ENCODE measurements at places on chromosomes 5 and 9.
A peak's percentile ranks its signal among the peaks of the same experiment; 100 is the strongest.

DNA sequence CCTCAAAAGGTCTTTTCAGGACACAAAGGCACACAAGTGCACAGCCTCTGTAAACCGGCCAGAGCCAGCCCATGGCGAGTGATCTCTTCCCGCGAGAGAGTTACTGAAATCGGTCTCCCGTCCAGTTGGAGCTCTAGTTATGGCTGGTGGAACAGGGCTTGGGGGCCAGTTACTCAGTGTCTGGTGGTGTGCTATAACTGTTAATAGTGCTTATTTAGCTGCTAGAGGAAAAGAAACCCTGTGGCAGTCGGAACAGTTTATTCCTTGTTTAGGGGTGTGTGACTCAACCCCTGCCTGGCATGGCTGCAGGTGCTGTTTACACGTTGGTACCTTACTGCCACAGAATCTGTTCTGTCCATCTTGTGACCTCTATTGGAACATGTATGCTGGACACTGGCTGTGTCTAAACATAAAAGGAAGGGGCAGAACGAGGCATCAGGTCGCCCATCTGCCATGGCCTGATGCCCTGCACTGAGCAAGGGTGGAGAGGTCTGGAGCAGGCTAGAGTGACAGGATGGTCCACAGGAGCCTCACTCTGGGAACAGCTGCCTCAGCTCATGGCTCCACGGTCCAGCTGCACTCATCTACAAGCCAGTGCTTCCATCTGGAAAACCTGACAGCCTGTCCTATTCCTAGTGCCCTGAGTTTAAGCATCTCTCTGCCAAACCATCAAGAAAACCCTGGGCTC lies 49.6 kb upstream of the SIMC1 start:
- DNase-seq, result no peak

GRCh38 chr5:171813270-171813669 lies 27.7 kb downstream of the SMIM23 start:
- DNase-seq, result no peak

GRCh38 chr5:900781-901180 lies 8.1 kb downstream of the TRIP13 start:
- no peak for DNase-seq

- DNase-seq, result no peak
Observed at GRCh38 chr9:27688954-27689353, 115.7 kb upstream of the C9orf72 start.

DNA sequence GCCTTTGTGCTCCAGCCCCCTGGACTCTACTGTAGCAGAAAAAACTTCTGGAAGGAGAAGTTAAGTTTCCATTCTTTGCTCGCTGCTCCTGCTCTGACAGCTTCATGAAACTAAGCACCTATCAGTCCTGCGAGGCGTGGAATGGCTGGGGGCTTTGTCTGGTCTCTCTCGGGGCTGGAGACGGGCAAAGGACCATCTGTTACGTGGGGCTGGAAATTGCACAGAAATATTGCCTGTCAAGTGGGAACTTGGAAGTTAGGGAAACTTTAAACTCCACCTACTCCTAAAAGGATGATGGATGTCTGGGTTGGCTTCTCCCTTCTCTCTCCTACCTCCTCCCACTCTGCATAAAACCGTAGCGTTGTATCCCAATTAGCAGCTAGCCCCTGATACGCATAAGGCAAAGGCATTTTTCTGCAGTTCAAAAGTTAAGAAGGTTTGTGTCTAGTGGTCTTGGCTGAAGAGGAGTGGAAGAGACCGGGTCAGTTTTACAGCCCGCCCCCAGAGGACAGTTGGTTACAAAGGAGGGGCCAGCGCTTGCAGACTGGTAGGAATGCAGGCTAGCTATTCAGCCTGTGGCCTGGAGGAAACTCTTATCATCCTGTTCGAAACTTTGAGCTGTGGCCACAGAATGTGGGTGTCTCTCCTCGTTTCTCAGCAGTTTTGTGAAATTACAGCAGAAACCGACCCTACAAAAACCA lies 1.3 kb downstream of the FBXL7 start:
- peak; percentile 82 for DNase-seq

- DNase-seq, result no peak
Observed at GRCh38 chr5:95799191-95799835, 23.2 kb downstream of the GLRX start.

DNA sequence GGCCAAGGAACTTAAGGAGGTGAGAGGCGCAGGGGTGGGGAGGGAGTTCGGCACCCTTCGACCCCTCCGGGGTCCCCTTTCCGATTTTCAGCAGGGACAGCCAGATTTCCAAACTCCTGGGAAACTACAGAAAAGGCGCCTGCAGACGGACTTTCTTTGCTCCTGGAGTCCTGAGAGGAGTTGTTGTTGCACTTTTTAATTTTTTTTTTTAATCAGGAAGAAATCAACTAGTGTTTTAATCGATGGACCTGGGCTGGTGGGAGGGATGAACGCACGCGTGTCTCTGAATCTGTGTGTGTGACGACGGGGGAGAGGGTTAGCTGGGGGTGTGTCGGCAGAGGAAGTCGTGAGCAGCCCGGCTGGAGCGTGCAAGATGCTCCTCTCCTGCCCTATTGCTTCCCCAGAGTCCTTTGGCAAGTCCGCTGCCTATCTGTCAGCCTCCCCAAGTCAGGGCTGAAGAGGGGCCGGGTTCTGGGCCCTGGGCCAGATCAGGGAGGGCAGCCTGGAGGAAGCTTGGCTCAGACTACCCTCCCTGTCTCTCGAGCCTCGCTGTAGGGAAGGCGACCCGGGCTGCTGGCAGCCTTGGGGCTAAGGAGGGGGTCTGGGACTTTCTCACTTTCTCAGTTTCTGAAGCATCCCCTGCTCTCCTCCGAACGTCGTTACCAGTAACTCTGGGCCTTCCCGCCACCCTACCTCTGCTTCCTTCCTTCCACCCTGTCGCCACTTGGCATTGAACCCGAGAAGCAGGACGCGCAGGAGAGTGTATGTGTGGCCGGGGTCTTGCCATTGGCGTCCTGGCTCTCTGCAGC lies 731 bp downstream of the PRR16 start:
- no peak for DNase-seq

GRCh38 chr5:69148981-69149675 lies 17.8 kb upstream of the CCNB1 start:
- DNase-seq, result no peak

Measured in A172 (cell line).